ENCODE measurements at places on chromosomes 16 and 17. TPM values are rescaled to one million over a fixed set of nuclear protein-coding genes. Genes with fewer than 3 reads are reported as not detected.

DNA sequence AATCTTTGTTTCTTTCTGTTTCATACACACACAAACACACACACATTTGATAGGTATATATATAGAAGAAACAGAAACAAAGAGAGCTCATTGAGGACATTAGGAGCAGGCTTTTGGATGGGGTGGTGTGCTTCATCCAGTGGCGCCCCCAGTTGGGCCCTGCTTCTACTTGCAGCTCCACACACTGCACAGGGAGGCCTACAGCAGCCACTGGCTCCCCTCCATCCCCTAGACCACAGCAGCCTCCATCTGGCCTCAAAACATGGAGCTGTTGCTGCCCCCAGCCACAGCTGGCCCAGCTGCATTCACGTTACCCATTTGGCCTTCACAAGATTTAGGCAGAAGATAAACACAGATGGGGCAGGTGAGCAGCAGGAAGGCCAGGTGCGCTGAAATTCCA is 33.1 kb upstream of the NF1 start:
- no peak for DNase-seq

GRCh38 chr17:3959295-3959899 is 4.8 kb downstream of the ATP2A3 start:
- peak; percentile 73 for DNase-seq

DNA sequence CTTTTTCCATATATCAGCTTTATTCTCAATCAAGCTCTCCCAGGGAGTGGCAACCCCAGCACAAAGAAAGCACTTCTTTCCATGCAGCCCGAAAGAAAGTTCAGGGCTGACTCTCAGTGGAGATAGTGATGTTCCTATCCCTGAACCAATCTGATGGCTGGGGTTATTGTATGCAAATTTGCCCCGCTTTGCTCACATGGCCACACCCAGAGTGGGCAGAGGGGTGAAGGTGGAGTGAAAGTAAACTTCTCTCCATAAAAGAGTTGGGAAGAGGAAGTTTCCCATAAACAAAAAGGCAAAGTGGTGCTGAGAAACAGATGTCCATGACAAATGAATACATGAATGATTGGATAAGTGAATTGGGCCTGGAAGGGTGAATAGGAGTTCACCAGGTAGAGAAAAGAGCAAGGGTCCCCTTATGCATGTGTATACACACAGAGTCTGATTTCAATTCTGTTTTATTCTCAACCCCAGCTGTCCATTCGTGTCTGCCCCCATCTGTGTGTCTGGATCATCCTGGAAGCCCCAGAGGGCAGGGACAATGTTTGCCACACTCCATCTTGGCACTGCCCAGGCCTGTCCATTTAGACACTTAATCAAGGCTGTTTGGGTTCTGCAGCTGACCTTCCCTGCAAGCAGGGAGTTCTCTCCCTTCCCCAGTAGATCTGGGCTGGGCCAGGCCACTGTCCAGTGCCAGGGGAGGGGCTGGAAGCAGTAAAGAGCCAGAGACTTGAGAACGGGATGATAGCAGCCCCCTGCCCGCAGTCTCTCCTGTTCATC is 14.1 kb upstream of the NGFR start:
- no peak for DNase-seq

DNA sequence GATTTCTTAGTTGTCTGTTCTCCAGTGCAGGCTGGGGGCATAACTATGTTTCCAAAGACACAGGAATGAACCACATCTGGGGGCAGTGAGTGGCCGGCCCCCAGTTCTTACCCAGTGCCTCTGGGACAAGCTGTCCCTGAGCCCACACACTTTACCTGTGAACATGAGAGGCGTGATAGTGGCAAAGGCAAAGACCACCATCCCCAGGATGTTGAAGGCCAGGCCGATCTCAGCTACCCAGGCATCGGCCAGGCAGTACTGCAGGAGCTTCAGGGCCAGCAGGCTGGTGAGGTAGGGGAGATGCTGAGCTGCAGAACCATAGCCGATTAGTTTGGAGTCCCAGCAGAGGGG is 1.6 kb downstream of the SLC46A1 start:
- DNase-seq, result no peak

GRCh38 chr17:7241090-7241733 is 1.0 kb downstream of the GABARAP start:
- no peak for DNase-seq

- DNase-seq, result no peak
These were observed 17.9 kb upstream of the TRPV3 start for GRCh38 chr17:3575511-3575910.

- no peak for DNase-seq
These were observed 40.0 kb downstream of the FAM20A start for GRCh38 chr17:68560966-68561720.

SDK2 gene
- 0.33 TPM for total RNA-seq

NPTX1 gene
- 0.26 TPM for total RNA-seq

CYLD gene
- total RNA-seq, result 16.5 TPM

All from body of pancreas (tissue), 4 donors.